ENCODE measurements at places on chromosomes 11 and 22. TPM values are rescaled to one million over a fixed set of nuclear protein-coding genes. Genes with fewer than 3 reads are reported as not detected.

The TESMIN gene
- total RNA-seq: 5.0 TPM

The ANO1 gene
- not detected for total RNA-seq

The KLHDC7B gene
- 0.15 TPM for total RNA-seq

DNA sequence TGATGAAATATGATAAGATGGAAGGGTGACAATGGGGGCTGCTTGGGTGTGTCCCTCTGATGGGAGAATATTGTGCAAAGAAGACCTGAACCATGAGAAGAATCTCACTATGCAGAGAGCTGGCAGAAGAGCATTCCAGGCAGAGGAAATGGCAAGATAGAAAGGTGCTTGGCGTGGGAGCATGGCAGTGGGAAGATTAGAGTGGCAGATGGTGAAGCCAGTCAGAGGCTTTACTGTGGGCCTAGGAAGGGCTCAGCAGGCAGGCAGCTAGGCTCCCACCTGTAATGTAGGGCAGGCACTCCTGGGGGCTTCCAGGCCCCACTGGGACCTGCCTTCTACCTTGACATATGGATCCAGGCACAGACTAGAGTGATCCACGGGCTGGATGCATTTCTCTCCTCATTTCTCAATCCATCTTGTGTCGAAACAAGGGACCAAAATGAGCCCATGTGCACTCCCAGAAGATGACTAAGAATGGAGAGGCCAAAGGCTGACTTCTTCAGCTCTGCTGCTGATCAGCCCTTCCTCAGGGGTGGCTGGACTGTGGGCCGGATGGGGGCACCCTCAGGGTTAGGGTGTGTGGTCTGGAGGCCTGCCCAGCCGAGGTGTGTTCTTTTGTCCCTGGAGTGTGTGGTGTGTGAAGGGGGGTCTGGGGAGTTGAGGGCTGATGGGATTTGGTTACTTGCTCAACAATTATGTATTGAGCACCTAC is 88.3 kb downstream of the TSPAN18 start:
- peak; percentile 89 for DNase-seq

DNA sequence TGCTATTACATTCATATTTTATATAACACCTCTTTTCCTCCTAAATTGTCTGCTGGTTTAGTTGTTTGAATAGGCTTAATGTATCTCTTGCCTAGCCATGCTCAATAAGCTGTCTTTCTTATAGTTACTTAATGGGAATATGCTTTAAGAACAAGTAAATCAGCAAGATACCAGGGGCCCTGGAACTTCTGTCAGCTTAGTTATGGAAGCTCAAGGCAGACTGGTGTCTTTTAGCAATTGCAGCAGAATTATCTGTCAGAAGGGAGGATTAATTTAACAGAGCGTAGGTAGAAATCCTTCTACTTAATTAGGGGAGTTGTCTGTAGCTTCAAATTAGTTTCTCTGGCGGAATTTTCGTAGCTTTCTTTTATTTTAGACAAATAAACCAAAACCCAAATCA is 94.9 kb downstream of the C11orf91 start:
- no peak for DNase-seq

DNA sequence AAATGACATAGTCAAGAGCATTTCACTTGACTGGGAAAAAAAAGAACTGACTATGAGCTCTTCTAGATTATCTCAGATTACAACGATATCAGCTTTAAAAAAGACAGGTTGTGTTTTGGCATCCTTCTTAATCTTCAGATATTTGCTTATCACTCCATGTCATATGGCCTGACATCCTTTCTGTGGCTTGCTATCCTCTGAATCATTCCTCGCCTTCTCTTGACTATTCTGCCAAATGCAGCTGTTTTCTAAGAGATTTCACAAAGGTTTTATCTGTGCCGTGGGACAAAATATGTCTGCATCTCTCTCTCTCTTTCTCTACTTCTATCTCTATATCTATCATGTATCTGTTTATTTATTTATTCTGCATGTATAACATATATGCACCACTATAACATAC is 746.1 kb downstream of the CNTN5 start:
- no peak for DNase-seq

- DNase-seq: no peak
Observed at GRCh38 chr11:59939482-59939881, 1.2 kb downstream of the OOSP1 start.

DNA sequence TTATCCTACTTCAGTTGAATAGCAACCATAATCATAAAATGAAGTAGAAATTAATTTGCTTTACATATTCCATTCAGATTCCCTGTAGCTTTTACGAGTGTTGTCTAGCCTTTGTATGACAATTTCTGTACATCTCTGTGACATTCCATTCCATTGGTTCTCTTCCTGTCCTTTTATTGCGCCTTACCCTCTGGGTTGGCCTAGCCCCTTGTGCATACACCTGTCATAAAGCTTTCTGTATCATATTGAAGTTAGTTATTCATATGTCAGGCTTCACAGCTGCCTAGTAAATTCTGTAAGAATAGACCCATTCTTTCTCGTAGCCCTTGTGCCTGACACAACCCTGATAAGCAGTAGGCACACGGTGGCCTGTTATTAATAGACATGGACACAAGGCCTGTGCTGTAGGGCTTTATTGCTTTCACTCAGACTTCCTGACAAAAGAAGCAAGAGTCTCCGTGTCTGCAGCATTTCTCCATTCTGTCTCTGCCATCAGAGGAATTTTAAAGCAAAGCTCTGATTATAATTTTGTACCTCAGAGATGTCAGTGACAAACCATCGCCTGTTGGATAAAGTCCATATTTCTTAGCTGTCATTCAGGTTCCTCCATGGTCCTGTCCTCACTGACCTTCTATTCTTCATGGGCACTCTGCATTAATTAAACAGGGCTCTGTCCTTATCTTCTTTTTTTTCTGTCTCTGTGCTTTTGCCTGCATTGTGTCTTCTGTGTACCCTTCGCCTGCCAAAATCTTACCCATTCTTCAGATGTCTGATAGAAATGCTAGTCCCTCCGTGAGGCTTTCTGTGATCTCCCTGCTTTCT is 49.4 kb downstream of the BID start:
- no peak for DNase-seq

DNA sequence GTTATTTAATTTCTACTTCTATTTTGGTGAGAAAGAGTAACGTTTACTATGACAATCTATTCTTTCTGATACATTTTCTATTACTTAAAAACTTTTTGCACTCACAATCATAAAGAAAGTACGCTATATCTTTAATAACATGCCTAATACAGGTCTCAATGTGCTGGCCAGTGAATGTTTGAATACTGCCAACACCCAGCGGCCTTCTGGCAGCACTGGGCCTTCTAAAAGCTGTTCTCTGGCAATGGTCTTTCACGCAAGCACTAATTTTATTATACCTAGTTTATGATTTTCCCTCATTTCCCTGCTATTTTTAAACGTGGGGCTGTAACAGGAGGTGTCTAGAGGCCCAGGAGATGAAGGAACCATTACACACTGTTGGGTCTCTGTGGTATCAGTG is 349.8 kb upstream of the PITPNB start:
- no peak for DNase-seq

DNA sequence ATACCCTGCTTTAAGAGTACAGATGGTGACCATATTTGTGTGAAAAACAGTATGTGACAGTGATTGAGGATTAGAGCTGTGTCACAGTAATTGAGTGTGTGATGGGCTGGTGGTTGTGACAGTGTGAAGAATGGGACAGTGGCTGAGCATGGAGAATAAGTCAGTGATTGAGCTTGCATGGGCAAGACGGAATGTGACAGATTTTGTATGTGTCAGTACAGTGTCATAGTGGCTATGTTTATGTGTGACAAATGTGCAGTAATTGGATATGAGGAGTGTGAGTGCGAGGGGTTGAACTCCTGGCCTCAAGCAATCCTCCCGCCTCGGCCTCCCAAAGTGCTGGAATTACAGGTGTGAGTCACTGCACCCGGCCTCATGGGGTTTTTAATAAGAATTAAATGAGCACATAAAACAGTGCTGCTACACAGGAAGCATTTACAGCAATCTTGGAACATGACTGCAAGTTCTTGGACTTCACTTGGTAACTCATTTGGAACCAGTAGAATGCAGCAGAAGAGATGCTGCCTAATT is 583 bp upstream of the RRAS2 start:
- peak; percentile 41 for DNase-seq

GRCh38 chr11:118628432-118628831 is 21.0 kb downstream of the PHLDB1 start:
- DNase-seq: no peak

DNA sequence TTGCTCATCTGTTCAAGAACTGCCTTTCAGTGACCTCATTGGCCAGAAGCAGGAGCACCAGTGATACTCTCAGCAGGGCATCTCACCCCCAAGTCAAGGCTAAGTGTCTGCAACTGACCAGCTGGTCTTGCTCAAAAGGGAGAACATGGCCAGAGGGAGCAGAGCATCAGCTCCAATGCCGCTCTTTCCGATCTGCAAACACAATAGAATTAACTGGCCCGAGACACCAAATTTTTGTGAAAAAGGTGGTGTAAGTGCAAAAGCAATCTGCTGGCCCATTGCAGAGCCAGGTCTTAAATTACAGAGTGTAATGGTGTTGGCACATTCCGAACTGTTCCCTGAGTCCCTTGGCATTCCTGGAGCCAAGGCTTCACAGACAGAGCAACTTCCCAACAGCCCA is 97.0 kb downstream of the PKNOX2 start:
- no peak for DNase-seq

GRCh38 chr11:92739041-92739440 is 230.4 kb upstream of the MTNR1B start:
- DNase-seq: peak; percentile 35
